ENCODE measurements at places on chromosomes 4 and X.

GRCh38 chr4:6840062-6840976, 57.8 kb downstream of the KIAA0232 start:
- no peak for DNase-seq

- no peak for DNase-seq
Observed at GRCh38 chr4:159563257-159563656, 460.4 kb downstream of the RAPGEF2 start.

DNA sequence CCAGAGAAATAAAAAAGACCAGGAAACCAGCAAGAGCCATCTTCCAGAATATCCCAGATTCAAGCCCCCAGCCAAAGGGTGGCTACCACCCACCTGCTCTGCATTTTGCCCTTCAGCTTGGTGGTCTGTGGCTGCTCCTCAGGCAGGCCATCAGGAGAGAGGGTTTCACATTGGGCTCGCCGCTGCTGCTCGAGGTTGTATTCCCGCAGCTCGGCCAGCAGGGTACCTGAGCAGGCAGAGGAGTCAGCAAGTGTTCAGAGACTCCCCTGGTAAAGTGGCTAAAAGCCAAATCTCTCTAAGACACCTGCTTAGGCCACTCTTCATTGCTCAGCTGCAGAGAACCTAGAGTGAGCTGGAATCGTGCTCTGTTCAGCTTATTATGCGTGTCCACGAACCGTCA, 110.8 kb upstream of the HSD17B10 start:
- DNase-seq, result no peak

DNA sequence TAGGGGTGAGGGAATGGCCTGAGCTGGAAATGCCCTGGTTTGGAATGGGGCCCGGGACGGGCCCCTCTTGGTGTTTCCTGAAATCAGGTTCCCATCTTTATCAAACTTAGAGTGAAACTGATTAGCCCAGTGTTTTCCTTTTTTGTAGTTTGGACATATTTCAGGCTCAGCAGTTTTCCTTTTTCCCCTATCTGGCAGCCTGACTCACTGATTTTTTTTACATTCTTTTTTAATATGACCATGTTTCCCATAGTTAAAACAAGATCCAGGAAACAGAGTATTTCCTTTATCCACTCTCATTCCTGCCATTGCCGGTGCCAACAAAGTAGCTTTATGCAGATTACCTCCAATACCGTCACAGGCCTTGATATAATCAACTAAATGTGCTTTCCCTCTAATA, 20.5 kb upstream of the C4orf17 start:
- no peak for DNase-seq

DNA sequence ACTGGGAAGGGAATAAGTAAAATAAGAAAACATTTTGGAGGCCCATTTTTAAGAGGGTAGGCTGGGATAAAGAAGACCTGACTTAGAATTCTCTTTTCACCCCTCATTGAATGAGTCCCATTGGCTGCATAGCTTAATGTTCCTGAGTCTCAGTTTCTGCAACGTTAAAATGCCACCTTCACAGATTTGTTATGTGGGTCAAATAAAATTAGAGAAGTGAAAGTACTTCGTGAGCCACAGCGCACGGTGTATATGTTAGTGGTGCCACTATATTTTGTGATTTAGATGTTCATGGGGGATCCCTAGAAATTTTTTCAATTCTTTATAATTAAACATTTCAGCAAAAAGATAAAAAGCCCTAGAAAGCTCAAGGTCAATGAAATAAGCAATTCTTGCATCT, 109.2 kb upstream of the HS3ST1 start:
- no peak for DNase-seq

DNA sequence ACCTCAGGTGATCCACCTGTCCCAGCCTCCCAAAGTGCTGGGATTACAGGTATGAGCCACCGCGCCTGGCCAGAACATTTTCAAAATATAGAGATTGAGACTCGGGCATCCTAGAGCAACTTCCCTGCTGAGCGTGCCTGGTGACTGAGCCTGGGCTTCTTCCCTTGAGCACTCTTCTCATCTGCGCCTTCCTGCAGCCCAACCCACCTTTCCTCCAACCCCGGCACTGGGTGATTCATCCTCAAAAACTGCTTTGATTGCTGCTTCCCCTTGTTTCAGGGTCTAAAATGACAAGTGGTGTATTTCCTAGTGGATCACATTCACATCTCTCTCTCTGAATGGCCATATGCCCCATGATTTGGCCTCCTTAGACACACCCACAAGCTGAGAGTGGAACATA, 37.8 kb downstream of the PHKA2 start:
- no peak for DNase-seq

- DNase-seq, result no peak
Observed at GRCh38 chr4:11470438-11471045, 41.8 kb upstream of the HS3ST1 start.

DNA sequence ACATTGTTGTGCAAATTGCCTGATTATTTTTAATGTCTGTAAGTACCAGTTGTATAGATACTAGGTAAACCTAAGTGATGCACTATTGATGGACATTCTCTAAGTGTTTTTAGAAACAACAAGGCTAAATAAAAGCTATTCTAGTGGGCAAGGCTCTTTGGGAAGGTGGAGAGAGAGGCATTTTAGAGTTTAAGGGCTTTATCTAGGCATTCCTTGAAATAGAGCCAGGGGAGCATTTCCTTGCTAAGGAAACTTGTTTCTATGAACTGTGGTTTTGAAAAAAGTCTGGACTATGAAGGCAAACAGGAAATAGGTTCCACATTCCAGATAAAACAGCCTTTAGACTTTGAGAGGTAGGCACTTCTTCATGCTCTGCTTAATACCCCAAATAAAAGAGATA, 23.8 kb downstream of the BMX start:
- no peak for DNase-seq

DNA sequence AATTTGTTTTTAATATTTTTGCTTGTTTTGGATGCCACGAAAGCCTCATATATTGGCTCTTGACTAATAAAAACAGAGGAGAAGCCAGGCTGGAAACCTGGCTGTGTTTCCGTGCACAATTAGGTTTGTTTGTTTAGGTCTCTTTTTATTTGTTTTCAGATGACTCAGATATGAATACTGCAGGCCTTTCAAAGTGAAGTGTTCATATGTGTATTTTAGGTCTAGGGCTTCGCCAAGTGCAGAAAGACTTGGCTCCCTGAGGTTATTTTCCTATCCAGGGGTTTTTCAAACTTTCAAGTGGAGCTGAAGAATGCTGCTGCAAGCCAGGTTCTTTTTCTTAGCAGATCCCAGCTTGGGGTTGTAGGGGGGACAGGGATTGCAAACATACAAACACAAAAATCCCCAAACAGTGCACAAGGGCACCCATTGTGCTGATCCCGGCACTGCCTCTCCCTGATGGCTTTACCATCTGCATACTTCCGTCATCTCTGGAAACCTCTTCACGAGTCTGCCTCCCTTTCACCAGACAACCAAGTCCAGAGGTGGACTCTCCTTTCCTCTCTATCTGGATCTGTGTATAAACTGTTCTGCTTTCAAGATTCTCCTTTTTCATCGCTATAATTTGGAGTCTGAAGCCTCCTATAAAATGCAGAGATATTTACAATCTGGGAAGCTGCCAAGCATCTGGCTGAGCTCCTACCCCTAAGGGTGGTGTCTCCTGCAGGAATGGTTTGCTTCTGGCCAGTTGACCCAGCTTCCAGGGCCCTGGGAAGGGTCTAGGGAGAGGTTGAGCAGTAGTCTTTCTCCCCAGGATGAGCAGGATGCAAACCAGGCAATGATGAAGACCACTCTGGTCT, 108.6 kb downstream of the SMIM20 start:
- no peak for DNase-seq

GRCh38 chr4:140996766-140997165, 136.5 kb downstream of the RNF150 start:
- no peak for DNase-seq

- DNase-seq, result no peak
Observed at GRCh38 chr4:23685471-23685870, 204.4 kb downstream of the PPARGC1A start.

DNA sequence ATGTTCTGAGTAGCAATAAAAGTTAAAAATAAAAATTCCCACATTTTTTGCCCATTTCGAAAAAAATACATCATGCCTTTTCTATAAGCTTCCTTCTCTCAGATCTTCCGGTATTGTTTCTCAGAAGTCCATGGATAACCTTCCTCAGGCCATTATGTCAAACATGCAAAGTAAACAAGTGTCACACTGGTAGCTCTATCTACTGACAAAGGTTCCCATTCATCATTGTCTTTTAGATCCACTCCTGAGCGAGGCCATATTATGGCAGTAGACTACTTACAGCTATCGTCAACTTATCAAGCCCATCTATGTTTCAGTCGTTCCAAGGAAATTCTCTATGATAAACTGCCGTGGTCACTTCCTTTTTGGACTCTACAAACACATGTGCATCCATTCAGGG, 1068.2 kb downstream of the GLUD2 start:
- no peak for DNase-seq

GRCh38 chrX:75887833-75888232, 102.8 kb upstream of the MAGEE2 start:
- no peak for DNase-seq

- DNase-seq, result no peak
Observed at GRCh38 chr4:125369098-125369497, 54.3 kb downstream of the FAT4 start.

GRCh38 chrX:69131886-69132285, 33.4 kb downstream of the PJA1 start:
- no peak for DNase-seq

- no peak for DNase-seq
Observed at GRCh38 chrX:23844502-23845138, 61.6 kb downstream of the SAT1 start.

GRCh38 chr4:143260750-143261149, 75.9 kb upstream of the GAB1 start:
- DNase-seq, result no peak

DNA sequence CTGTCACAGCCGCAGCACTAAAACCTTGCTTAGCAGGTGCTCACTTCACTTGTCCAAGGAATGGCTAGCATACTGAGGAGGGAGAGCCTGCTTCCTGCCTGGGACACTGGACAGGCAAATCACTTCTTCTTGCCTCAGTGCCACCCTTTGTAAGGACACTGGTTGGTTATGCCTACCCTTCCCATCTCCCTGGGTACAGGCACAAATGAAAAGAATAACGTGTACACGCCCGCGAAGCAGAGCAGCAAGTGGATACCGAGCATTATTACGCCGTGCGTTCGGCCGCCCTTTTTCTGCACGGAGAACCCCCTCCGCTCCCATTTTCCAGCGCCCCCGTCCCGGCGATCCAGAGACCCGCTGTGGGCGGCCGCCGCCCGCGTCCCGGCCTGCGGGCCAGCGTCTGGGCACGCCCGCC, 338 bp upstream of the KLHL2 start:
- DNase-seq, result no peak

- no peak for DNase-seq
Observed at GRCh38 chr4:51906167-51906958, 63.4 kb downstream of the DCUN1D4 start.

- no peak for DNase-seq
Observed at GRCh38 chrX:73262991-73263390, 48.3 kb upstream of the NAP1L2 start.

- no peak for DNase-seq
Observed at GRCh38 chr4:106365613-106366012, 3.0 kb downstream of the GIMD1 start.

DNA sequence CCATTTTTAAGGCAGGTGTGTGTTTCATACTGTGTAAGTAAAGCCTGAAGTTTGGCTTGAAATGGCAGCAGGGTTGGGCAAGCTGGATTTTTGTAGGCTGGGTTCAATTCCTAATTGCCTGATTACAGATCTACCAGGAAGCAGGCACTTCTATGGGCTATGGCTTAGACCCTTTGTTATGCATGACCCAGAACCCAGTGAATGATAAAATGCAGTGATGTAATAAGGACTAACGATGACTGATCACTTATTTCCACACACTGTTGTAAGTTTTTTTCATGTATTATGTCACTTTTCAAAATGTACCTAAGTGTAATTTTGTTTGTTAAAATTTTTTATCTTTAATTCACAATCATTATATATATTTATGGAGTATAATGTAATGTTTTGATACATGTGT, 8.6 kb downstream of the LANCL3 start:
- no peak for DNase-seq

- DNase-seq, result no peak
Observed at GRCh38 chr4:34193451-34194154, 2050.7 kb downstream of the ARAP2 start.

GRCh38 chr4:15340332-15340731, 87.5 kb upstream of the C1QTNF7 start:
- DNase-seq, result no peak

- no peak for DNase-seq
Observed at GRCh38 chr4:153668647-153669046, 15.4 kb upstream of the TLR2 start.

- no peak for DNase-seq
Observed at GRCh38 chrX:103187953-103188475, 26.9 kb upstream of the BEX4 start.

DNA sequence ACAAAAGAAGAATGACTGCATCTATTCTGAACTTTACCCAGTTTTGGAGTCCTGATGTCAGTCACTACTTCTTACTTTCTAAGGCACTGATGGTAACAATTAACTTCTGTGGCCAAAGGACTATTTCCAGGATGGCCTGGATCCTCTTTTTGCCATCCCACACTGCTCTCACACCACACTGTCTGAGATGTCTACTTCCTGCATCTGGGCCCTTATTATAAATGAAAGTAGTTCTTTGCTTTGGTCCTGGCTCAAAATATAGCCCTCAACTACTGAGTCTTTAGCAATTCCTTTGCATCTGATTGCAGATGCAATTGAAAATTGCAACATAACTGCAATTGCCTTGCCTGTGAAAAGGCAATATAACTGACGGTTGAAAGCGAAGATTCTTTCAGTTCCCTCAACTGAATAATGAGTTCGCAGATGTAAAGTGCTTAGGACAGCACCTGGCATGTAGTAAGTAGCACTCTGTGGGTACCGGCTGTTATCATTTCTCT, 44.2 kb downstream of the COQ2 start:
- no peak for DNase-seq

DNA sequence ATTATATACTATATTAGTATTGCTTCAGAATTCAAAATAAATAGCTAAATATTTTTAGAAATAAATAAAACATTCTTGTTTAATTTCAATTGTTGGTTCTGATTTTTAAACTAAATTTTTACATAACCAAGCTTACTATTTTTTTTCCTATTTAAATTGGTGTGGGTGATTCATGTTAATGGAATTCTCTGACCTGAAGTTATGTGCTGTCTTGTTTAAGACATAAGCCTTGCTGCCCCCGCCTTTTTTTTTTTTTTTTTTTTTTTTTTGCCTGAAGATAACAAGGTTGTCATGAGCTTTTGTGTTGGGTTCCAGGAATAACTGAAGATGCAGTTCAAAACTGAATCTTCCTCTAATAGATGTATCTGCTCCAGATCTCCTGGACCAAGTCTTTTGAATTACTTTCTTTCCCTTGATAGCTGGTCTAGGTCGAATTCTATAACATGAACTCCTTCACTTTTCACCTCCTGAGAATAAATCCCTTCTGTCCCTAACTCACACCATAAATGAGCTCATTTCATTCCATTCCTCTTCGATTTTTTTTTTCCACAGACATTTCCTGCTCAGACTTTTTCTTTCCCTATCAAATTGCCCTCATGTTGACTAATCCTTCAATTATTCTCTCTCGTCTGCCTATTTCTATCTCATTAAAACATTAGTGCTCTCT, 261.5 kb upstream of the FTHL17 start:
- DNase-seq, result no peak
